ENCODE measurements at places on chromosomes 4 and X.

DNA sequence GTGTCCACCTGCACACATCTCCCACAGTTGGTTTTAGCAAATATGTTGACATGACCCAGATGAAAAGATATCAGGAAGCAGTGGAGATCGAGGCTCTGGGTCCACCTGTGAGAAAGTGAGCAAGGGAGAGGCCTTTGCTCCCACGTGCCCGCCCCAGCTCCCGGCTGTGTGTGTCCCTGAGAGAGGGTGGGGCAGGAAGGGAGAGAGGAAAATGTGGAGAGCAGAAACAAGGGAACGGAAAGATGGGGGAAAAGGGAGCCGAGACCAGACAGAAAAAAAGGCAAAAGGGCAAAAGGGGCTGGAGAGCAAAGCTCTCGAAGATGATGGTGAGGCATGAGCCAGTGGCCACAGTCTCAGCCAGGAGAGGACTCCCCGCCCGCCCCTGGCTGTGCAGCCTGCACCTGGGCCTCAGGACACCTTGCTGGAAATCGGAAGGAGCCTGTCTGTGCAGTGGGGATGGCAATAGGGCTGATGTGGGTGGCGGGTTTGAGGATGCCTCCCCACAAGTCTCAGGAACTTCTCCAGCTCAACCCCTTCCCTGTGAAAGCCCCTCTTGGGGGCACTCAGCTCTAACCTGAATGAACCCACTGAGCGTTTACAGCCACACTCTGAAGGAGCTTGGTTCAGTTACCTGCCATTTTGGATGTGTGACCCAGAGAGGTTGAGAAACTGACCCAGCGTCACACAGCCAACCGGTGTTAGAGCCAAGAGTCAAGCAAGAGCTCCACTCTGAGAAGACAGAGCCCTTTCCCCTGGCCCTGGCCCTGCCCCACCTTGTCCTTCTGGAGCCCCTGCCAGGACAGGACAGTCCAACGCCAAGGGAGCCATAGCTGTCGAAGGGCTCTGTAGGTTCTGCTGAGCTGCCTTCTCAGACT, 20.3 kb upstream of the MSX1 start:
- DNase-seq, result no peak

DNA sequence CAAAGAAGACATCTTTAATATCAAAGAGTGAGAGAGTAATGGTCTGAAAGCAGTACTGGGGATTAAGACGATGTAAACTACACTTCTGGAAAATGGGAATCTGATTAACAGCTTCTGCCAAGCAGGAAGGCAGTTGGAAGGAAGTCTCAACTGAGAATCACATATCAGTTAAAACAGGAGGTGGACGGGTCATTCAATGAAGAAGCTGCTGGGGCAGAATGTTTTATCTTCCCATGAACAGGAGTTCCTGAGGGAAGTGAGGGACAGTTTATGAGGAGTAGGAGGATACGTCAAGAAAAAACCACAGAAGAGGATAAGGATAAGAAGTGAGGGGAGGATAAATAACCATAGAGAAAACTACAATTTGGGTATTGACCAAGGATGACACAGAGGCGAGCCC, 38.7 kb upstream of the MAGEA10 start:
- DNase-seq, result no peak

GRCh38 chrX:38028300-38028699, 21.9 kb downstream of the SYTL5 start:
- no peak for DNase-seq

DNA sequence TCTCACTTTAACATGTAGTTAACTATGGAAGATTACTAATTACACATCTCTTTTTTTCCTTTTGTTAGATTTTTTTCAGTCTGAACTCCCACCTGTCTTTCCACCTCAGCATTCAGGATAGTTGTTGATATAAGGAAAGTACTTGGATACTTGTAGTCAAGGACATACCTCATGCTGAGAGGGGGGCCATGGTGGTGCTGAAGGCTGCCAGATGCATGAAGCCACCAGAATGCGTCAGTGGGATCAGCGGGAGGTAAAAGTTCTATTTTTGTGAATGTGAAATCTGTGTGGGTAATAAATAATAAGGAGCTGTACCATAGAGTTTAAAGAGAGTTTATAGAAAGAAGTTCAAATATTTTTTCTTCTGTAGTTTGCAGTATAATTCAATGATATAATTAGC, 13.1 kb upstream of the NDST4 start:
- no peak for DNase-seq

DNA sequence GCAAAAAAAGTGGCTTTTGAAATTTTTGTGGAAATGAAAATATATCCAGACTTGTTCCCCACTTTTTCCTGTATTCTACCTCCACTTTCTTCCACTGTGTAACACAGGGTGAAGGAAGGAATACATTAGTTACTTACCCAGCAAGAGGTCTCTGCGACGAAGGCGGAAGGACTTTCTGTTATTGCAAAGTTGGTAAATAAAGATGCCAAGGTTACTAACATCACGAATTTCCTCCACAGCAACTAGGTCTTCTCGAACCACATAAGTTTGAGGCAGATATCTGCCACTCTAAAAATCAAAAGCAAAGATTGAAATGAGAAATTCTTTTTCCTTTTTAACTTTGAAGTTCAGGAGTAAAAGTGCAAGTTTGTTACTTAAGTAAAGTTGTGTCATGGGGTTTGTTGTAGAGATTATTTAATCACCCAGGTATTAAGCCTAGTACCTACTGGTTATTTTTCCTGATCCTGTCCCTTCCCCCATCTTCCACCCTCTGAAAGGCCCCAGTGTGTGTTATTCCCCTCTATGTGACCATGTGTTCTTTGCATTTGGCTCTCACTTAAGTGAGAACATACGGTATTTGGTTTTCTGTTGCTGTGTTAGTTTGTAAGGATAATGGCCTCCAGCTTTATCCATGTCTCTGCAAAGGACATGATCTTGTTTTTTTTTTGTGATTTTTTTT, 5.8 kb downstream of the ITM2A start:
- no peak for DNase-seq

GRCh38 chr4:39522068-39522467, 5.2 kb downstream of the UGDH start:
- DNase-seq, result no peak

DNA sequence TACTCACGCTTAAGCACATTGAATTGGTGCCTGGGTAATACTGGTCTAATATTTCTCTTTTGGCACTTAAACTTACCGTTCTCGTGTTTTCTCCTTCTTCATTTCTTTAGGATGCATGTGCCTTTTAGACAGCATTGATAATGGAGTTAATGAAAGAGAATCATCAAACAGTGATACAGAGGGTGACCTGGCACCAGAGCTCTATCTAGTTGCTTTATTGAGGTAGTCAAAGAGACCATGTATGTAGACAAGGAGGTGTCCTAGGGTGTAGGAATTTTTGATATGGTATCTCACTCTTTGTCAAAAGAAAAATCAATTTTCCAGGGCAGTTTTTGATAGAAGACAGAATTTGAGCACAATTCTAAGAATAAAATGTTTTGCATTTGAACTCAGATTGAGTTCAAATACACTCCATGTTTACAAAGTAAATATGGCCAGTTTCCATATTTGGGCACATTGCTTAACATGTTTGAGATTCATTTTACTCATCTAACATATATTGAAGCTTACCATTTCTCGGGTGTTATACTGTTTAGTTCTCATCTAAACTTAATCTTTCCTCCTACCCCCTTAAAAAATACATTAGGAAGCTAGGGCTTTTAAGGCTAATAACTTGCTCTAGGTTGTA, 92.0 kb downstream of the WWC2 start:
- DNase-seq, result no peak

- no peak for DNase-seq
Observed at GRCh38 chr4:111957997-111958396, 187.3 kb upstream of the FAM241A start.

Measured in ascending aorta (tissue), 2 donors.